ENCODE measurements at places on chromosomes 1 and 21. TPM values are rescaled to one million over a fixed set of nuclear protein-coding genes. Genes with fewer than 3 reads are reported as not detected.

TTC4 gene
- polyA plus RNA-seq = 26.3 TPM

TFAP2E gene
- 0.96 TPM for polyA plus RNA-seq

FAM163A gene
- polyA plus RNA-seq = 0.31 TPM

DTL gene
- 7.8 TPM for polyA plus RNA-seq

IBA57 gene
- polyA plus RNA-seq = 5.3 TPM

PGLYRP3 gene
- not detected for polyA plus RNA-seq

FCRL3 gene
- polyA plus RNA-seq = not detected

HEYL gene
- 56.8 TPM for polyA plus RNA-seq

INSRR gene
- 0.93 TPM for polyA plus RNA-seq

NR5A2 gene
- polyA plus RNA-seq = 3.0 TPM

DSCAM gene
- polyA plus RNA-seq = 2.0 TPM

KIF2C gene
- polyA plus RNA-seq = 10.6 TPM

CELA2B gene
- polyA plus RNA-seq = 4.1 TPM

SMCP gene
- not detected for polyA plus RNA-seq

S100A7 gene
- polyA plus RNA-seq = not detected

RAB3B gene
- 0.21 TPM for polyA plus RNA-seq

C1orf185 gene
- polyA plus RNA-seq = not detected

DMBX1 gene
- not detected for polyA plus RNA-seq

CLCA2 gene
- polyA plus RNA-seq = 0.66 TPM

GUCA2A gene
- not detected for polyA plus RNA-seq

OR10Z1 gene
- polyA plus RNA-seq = 0.10 TPM

RGS8 gene
- not detected for polyA plus RNA-seq

F13B gene
- polyA plus RNA-seq = not detected

CFHR3 gene
- 1.7 TPM for polyA plus RNA-seq

RBM11 gene
- polyA plus RNA-seq = not detected

FAM110D gene
- 0.98 TPM for polyA plus RNA-seq

SMPDL3B gene
- 0.14 TPM for polyA plus RNA-seq

EVA1C gene
- 2.1 TPM for polyA plus RNA-seq

UBQLN4 gene
- polyA plus RNA-seq = 49.4 TPM

PROX1 gene
- 10.7 TPM for polyA plus RNA-seq

PTGS2 gene
- 0.66 TPM for polyA plus RNA-seq

NFASC gene
- polyA plus RNA-seq = 1.8 TPM

ATP1A1 gene
- 125 TPM for polyA plus RNA-seq

DMAP1 gene
- 45.2 TPM for polyA plus RNA-seq

IFI44 gene
- 8.5 TPM for polyA plus RNA-seq

TNFRSF4 gene
- 3.2 TPM for polyA plus RNA-seq

C8A gene
- polyA plus RNA-seq = not detected

FNBP1L gene
- polyA plus RNA-seq = 44.1 TPM

PRKACB gene
- polyA plus RNA-seq = 21.3 TPM

S100B gene
- 10.1 TPM for polyA plus RNA-seq

CRP gene
- not detected for polyA plus RNA-seq

WNT4 gene
- 10.3 TPM for polyA plus RNA-seq

SHISAL2A gene
- 5.5 TPM for polyA plus RNA-seq

BCAN gene
- polyA plus RNA-seq = 0.88 TPM

DCST2 gene
- 2.1 TPM for polyA plus RNA-seq

PPT1 gene
- polyA plus RNA-seq = 38.2 TPM

ZBTB8OS gene
- polyA plus RNA-seq = 23.2 TPM

COL9A2 gene
- polyA plus RNA-seq = 1.2 TPM

COL18A1 gene
- 89.1 TPM for polyA plus RNA-seq

CHODL gene
- 89.6 TPM for polyA plus RNA-seq

TEX50 gene
- polyA plus RNA-seq = not detected

MX2 gene
- 2.5 TPM for polyA plus RNA-seq

CLDN8 gene
- polyA plus RNA-seq = not detected

KCNA3 gene
- polyA plus RNA-seq = 0.18 TPM

S100A7A gene
- polyA plus RNA-seq = not detected
